ENCODE measurements at places on chromosomes 5 and 9.

- DNase-seq = no peak
These were observed 111.8 kb downstream of the CARTPT start for GRCh38 chr5:71830681-71831539.

GRCh38 chr9:88645879-88646199 lies 110.9 kb downstream of the NXNL2 start:
- no peak for DNase-seq

DNA sequence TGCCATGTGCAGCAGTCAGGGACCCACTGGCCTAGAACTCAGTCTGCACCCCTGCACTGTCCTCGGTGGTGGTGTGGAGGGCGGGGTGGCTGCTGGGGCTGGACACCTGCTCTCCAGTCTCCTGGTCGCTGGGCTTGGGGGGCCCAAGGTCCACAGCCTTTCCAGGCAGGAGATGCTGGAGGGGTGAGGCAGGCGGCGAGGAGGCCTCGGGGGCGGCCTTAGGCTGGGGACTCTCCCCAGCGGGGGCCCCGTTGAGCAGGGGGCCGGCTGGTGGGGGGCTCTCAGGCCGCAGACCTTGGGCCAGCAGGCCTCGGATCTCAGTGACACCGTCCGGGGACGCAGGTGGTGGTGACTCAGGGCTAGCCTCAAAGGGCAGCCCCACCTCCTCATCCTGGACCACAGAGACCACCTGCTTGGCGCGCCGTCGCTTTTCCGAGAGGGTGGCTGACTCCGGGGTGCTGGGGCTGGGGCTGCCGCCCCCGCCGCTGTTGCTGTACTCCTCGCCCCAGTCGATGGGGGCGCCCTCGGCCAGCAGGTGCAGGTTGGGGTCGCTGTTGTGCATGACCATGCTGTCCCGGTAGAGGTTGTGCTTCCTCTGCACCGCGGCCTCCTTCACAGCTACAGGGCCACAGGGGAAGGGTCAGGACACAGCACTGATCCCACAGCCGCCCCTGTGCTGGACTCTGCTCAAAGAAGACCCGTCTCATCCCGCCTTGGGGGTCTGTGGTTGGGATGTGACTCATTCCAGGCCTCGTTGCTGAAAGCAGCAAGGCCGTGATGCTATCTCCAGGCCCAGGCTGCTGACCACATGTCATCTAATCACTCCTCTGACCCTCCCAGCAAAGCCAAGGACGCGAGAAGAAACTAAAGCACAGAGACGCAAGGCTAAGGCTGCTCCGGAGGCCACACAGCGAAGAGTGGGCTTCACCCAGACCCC lies 55.8 kb downstream of the LRSAM1 start:
- DNase-seq = no peak

DNA sequence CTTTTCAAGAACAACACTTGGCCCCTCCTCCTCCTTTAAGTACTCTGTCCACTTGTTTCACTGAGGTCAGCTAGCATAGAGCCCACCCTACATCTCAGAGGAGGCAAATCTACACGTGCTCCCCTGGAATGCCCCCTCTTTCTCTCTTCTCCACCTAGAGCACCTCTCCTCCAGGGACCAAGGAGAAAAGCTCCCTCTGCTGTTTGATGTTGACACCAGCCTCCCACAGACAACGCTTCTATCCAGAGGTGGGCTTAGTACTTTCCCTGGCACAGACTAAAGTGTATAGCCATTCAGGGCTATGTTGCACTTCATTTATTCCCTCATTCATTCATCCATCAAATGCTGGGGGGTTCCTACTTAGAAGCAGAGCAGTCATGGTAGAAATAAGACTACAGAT lies 68.2 kb upstream of the TAF1L start:
- no peak for DNase-seq

GRCh38 chr5:105581988-105582690 lies 2019.5 kb upstream of the NUDT12 start:
- no peak for DNase-seq

DNA sequence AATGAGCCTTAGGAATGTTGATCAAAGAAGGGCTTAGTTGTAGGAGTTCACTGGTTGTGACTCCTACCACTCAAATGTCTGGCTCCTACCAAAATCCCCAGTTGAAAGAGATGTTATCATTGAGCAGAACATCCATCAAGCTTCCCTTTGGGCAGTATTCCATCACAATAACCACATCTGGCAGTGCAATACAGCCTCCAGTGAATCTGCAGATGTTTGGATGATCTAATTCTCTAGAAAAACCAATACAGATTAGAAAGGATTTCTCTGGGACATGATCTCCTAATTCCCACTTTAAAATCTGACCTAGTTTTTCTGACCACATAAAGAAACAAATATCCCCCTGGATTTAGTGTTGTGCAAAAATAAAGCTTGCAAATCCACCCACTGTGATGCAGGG lies 81.6 kb downstream of the TMEM215 start:
- DNase-seq = no peak

- no peak for DNase-seq
These were observed 14.2 kb upstream of the MXD3 start for GRCh38 chr5:177325868-177326381.

GRCh38 chr5:38557308-38557710 lies 863 bp upstream of the LIFR start:
- DNase-seq = no peak

DNA sequence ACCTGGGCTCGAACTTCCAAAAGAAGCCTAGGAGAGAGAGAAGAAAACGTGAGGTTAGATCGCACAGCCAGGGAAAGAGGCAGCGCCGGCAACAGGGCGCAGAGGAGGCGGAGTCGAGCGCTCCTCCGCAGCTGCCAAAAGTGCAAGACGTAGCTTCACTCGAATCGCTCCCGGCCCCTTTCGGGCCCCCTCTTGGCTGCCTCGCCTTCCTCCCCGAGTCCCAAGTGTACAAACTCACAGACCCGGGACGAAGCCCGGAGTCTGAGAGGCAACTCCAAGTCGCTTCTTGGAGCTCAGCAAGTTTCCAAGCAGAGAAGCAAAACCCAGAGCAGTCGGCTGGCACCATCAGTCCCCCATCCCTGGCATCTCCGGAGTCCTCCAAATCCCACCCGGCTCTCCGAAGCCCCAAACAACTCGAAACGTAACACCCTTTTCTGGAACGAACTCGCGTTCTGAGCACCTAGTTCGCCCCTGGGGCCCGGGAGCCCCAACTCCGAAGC lies 1.2 kb downstream of the MIER3 start:
- peak; percentile 44 for DNase-seq

GRCh38 chr5:14783691-14784090 lies 87.9 kb downstream of the ANKH start:
- no peak for DNase-seq

DNA sequence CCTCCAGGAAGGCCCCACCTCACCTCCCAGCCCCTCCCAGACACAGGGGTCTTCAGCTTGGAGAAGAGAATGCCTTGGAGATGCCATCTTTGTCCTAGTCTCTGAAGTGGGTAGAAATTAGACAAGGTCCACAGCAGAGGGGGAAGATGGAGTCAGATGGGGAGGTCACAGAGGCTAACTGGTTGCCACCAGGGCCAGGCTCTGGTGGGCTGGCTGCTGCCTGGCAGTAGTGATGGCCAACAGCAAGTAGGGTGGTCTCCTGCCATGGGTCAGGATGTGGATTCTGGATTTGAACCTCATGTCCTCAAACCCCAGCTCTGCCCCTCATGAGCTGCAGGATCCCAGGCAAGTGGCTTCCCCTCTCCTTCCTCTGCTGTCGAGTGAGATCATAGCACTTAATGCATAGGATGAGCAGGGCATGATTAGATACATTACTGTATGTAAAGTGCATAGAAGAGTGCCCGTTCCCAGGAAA lies 38.7 kb upstream of the NEK6 start:
- DNase-seq = no peak

DNA sequence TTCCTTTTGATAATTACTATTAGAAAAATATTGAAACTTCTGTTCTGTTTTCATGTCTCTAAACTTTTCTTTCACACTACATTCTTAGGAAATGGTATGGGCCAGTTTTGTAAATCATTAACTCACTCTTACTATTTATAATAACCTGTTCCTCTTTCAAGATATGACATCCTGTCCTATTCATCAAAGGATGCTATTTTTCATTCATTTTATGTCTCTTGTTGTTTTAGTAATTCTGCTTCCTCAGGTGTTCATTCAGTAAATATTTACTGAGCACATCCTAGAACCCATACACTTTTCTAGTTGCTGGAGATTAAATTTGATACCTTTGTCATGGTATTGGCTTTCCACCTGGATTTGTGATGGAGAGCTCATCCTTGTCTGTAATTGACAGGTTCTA lies 58.0 kb downstream of the GDA start:
- DNase-seq = no peak

DNA sequence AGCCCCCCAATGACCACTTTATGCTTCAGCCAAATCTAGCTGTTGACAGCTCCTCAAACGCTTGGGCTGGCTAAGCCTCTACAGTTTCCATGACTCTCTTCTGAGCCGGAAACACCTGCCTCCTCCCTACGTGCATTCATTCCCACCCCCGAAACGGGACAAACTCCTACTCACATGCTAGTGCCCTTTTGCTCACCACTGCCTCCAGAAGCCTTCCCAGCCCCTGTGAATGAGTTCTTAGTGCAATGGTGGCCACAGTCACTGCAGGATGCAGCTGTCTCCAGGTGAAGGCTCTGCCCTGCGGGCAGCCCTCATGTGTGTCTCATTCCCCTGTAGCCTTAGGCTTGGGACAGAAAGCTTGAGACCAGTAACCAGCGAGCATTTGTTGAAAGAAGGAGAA lies 68.8 kb upstream of the DAB2IP start:
- no peak for DNase-seq

DNA sequence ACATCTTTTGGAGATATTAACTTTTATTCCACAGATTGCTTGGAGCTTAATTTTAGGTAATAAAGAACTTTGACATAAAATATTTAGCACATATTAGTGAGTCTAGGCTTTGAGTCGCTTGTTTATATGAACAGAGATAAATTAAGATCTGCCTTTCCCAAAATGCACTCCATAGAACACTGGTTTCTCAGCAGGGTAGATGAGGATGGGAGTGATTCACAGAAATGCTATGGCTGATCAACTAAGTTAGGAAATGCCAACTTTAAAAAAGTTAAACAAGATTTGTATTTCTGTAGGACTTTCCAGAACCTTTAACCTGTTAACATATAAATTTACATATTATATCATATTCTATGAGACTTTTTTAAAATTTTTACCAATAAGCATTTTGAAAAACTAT lies 65.2 kb downstream of the STARD4 start:
- no peak for DNase-seq

GRCh38 chr5:53826504-53826903 lies 266.1 kb downstream of the NDUFS4 start:
- no peak for DNase-seq

- no peak for DNase-seq
These were observed 125.6 kb downstream of the RXRA start for GRCh38 chr9:134451700-134452458.

DNA sequence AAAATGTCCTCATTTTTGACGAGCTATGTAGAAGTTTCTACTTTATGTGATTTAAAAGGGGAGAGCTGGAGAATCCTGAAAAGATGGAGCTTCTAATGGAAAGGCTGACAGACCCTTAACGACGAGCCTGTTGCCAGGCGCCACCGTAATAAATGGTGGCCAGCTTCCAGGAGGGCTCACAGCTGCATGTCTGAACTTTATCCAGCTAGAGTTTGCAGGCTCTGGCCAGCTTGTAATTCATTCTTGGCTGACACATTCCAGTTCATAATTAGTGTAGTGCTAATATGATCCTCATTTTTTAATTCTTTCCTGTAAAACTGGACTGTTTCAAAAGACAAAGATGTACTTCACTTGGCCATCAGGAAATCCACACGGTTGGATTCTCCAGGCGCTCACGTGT lies 246.7 kb downstream of the GAS1 start:
- no peak for DNase-seq

- no peak for DNase-seq
These were observed 52.8 kb downstream of the SAXO1 start for GRCh38 chr9:18980189-18980588.

- no peak for DNase-seq
These were observed 12.8 kb upstream of the SLC9A3 start for GRCh38 chr5:537098-537497.

DNA sequence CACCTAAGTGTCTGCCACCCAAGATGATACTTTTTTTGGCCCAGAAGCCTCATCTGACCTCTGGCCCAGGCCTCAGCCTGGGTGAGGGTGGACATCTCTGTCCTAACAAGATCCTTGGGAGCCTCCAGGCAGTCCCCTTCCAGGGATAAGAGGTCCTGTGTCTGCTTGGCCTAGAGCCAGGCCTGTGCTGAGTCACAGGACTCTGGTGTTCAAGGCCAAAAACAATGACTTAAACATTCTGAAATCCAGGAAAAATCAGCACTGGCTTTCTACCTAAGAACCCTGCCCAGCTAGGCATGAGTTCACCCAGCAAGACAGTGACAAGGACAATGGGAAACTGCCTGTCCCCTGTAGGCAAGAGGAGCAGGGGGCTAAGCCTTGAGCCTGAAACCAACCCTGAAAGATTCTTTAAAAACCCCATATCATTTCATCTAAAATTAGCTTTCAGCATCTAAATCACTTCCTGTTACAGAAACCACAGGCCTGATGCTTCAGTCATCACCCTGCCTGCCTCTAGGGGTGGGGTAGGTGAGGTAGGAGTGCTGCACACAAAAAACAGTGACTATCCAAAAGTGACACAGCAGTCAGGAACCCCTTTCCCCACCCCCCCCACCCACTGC lies 29.9 kb downstream of the CSF2 start:
- peak; percentile 10 for DNase-seq

GRCh38 chr9:70988551-70988950 lies 132.9 kb downstream of the TRPM3 start:
- no peak for DNase-seq

GRCh38 chr9:89929673-89930480 lies 325.1 kb downstream of the GADD45G start:
- no peak for DNase-seq

DNA sequence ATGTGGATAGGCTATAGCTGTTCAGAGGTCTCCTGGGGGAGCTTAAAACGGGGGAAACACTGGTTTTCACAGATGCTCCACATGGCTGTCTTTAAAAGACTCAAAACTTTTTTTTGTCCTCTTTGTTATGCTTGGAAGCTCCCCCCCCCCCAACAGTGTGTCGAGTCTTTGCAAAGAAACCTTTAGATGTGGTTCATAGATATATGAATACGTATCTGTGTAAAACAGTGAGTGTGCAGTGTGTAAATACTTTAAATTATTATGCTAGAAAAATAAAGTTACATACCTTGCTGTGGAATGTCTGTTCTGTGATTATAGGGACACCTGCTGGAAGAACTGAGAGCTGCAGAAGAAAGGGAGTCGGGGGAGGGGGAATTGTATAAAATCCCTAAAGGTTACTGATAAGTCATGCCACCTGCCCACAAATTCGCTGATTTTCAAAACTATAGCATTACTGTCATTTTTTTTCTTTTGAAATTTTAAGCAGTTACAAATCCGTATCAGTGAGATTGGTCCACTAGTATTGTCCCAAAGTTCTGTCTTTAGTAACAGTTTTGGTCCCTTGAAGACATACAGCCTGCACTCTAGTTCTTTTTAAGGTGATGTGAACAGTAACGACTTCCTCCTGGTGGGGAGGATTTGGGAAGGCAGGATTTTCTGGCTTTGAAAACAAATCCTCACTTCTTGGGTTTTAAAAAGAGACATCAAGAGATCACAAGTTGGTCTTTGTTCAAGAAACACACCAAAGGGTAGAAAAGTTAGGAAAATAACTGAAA lies 22.9 kb downstream of the RGMB start:
- no peak for DNase-seq

Data from KG1 (cell line).